Renal pelvis (tissue), 12 donors: ENCODE measurements at places on chromosomes 7 and 10. TPM values are rescaled to one million over a fixed set of nuclear protein-coding genes. Genes with fewer than 3 reads are reported as not detected.

Gene PRSS58
- polyA plus RNA-seq: not detected

Gene ADCY1
- polyA plus RNA-seq: 3.7 TPM

Gene ADARB2
- 0.62 TPM for polyA plus RNA-seq

Gene DNAJC9
- polyA plus RNA-seq: 37.2 TPM

Gene ELFN1
- polyA plus RNA-seq: 14.3 TPM

Gene CTNNA3
- 4.2 TPM for polyA plus RNA-seq

Gene WNT16
- not detected for polyA plus RNA-seq

DNA sequence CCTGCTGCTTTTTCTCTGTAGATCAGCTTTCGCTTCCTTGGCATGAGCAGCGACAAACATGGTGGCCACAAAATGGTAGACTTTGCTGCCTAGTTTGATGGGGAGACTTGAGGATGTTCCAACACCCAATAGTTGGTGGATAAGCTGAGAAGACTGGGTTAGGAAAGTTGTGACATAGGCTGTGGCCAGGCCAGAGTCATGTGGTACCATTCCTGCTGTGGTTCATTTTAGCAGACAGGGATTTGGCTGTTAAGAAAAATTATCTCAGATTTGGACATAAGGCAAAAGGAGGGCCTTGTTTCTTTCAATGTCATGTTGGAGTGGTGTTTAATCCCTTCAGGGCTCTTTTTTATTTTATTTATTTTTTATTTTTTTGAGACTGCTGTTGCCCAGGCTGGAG is 26.6 kb upstream of the FAM180A start:
- no peak for DNase-seq

GRCh38 chr10:57950442-57950974 is 317.2 kb downstream of the IPMK start:
- DNase-seq: no peak

- DNase-seq: no peak
Measured at GRCh38 chr7:28705350-28705749, 252.8 kb downstream of the TRIL start.

DNA sequence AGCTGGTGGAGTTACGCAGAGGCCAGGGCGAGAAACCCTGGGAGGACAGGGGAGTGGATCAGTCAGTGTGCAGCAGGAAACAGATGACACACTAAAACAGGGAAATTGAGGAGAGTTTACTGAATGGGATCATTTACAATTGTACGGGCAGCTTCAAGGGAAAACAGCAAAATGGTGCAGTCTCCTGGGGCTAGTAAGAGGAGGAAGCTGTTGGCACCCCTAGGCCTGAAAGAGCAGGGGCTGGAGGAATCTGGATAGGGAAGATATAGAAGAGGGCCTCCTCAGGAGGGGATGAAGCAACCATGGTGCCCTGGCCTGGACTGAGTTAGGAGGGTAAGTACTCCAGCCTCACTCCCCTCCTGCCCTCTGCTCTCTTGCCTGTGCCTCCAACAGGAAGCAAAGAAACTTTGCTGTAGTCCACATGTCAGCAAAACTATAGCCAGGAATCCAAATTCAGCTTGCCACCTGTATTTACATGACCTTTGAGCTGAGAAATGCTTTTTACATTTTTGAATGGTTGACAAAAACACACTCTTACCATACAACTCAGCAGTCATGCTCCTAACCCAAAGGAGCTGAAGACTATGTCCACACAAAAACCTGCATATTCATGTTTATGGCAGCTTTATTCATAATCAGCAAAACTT is 52.3 kb upstream of the OPN4 start:
- no peak for DNase-seq

- no peak for DNase-seq
Measured at GRCh38 chr10:76139431-76139830, 708.0 kb downstream of the LRMDA start.

DNA sequence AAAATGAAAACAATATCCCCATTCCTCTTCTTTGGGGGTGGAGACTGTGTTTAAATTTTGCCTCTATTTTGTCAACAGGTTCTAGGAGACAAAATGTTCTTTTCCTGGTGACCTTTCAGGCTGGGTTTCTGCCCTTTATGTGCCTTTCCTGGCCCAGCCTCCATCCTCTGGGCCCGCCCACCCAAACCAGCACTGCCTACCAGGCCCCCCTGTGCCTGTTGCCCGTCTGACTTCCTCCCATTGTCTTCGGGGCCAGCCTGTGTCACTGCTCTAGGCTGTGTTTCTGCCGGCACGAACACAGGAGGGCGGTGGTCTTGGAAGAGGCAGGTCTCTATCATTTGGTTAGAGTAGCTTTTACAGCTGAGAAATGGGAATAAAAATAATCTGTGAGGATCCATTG is 13.9 kb downstream of the TSPAN14 start:
- no peak for DNase-seq

DNA sequence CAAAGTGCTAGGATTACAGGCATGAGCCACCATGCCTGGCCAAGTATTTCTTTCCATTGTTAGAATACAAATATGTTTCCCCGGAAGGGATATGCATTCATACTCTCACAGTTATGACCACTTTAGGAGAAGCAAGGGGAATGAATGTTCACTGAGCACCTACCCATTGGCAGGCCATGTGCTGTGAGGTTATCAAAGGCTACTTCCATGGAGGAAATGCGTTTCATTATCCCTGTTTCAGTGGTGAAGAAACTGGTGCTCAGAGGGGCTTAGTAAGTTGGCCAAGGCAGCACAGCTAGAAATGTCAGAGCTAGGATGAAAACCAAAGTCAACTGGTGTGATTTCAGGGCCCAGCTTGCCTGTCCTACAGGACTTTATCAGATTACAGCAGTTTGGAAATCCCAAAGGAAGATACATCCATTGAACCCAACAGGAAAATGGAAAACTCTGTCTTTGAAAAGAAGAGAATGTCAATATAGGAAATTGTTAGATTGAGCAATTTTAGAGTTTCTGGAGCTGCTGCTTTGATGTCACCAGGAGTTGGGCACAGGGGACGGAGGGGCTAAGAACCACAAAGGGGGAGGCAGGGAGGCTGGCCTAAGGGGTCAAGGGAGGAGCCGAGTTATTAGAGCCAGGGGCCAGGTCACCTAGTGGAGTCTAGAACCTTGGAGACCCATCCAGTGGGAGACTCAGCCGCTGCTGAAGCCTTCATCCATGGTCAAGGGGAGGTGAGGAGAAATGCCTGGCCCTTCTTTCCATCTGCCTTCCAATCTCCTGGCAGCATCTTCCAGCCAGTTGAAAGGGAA is 319.8 kb downstream of the FRMD4A start:
- no peak for DNase-seq

DNA sequence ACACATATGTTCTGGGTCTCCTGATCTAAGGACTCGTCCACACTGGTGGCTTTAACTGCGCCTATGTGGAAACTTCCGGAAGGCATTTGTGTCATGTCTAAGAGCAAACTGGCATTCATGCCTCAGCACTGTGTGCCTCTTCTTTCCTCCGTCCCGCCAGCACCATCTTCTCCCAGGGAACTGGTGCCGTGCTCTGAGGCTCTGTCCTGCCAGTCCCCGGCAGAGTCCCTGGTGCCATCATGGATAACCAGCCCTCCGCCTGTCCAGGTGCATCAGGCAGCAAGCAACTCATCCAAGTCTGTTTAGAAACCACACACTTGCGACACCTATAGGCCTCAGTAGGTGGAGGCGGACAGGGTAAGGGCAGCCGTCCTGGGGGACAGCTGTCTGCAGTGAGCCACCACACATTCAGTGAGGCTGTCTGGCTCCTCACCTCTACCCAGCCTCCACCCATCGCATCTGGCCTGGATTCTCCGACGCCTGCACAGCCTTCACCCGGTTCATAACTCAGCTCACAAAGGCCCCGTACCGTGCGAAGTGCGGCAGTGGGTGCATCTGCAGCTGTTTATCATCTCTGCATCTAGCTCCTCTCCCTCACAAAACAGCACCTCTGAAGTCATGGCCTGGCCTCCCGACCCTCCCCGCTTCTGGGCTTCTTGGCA is 162.7 kb downstream of the DIP2C start:
- DNase-seq: no peak

DNA sequence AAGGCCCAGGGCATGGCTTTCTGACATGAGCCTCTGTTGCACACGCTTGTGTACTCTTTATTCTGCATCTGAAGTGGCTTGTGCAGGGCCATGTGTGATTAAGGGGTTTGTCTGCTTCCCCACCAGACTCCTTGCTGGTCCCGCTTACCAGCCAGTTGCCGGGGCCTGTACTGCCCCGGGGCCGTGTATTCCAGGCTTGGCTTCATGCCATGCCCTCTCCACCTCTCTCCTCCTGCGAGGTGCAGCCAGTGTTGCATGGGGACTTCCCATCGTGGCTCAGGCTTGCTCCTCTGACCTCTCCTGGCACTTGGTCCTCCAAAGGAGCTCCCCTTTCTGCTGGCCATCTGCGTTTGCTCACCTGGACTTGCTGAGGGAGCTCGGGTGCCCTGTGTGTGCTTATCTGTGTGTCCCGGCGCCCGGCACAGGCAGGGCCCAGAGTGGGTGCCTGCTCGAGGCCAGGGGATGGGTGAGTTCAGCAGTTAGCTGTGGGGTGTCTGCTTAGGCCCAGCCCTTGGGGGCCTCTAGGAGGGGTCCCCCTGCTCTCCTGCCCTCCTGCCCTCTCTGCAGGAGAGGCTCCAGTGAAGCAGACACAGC is 11.0 kb upstream of the C10orf143 start:
- no peak for DNase-seq

DNA sequence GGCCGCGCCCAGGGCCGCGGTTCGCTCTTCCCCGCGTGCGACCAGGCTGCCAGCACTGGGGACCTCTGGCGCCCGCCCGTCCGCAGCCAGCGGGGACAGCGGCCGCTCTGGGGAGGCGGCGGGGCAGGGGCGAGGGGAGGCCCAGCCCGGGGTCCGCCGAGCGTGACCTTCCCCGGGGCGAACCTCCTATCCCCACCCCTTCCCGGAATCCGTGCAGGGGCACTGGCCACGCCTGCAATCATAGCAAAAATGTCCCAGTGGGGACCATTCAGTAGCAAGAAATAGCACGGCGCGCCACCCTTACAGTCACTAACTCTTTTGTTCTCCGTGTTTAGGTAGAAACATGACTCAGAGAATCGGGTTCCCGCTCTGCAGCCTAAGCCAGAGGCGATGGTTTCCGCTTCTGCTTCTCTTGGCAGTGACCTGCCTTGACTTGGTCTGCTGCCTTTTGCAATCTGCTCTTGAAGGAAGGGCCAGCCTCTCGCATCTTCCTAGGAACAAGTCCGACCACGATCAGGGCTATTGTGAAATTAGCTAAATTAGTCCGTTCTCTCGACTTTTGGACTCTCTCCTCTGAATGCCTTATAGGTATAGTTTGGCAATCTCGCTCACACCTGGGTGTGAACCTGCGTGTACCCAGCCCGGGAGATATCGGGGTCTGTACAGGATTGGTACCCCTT is 79.3 kb upstream of the ACBD5 start:
- peak; percentile 53 for DNase-seq

- no peak for DNase-seq
Measured at GRCh38 chr7:99366646-99367045, 7.9 kb upstream of the ARPC1B start.

GRCh38 chr10:132627666-132628531 is 90.3 kb downstream of the INPP5A start:
- DNase-seq: no peak

- DNase-seq: no peak
Measured at GRCh38 chr10:119394657-119395279, 147.8 kb downstream of the RGS10 start.

- DNase-seq: no peak
Measured at GRCh38 chr7:19119870-19120486, 2.5 kb upstream of the TWIST1 start.

- no peak for DNase-seq
Measured at GRCh38 chr10:89516149-89516832, 19.1 kb downstream of the SLC16A12 start.

DNA sequence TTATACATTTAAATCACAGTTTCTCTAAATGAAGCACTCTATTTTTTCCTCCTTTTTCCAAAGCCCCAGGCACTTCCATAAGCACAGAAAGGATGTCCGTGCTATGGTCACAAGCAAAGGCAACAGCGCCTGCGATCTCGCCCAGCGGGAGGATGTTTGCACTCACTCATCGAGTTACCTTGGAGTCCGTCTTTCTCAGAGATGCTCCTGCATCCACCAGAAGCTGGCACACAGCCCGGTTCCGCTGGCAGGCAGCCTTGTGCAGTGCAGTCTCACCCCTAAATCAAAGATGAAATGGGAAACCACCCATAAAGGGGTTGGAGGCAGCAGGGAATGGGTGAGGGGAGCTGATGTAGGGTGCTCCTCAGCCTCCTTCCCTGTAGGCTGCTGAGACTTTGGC is 51.9 kb upstream of the PTN start:
- no peak for DNase-seq

DNA sequence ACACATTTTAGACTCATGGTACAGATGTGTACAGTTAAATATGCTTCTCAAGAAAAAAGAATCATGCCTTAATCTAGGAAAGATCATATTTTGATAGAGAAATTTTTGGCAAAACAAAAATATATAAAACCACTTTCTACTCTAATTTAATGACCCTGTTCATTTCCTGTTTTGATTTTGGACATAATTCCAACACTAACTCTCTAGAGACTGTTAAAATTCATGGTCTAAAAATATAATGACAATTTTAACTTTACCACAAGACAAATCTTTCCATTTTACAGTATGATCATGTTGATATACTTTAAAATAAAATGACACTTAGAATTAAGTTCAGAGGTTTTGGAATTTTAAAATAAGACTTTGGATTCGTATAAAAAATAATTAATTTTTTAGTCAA is 45.2 kb downstream of the PRKG1 start:
- no peak for DNase-seq

DNA sequence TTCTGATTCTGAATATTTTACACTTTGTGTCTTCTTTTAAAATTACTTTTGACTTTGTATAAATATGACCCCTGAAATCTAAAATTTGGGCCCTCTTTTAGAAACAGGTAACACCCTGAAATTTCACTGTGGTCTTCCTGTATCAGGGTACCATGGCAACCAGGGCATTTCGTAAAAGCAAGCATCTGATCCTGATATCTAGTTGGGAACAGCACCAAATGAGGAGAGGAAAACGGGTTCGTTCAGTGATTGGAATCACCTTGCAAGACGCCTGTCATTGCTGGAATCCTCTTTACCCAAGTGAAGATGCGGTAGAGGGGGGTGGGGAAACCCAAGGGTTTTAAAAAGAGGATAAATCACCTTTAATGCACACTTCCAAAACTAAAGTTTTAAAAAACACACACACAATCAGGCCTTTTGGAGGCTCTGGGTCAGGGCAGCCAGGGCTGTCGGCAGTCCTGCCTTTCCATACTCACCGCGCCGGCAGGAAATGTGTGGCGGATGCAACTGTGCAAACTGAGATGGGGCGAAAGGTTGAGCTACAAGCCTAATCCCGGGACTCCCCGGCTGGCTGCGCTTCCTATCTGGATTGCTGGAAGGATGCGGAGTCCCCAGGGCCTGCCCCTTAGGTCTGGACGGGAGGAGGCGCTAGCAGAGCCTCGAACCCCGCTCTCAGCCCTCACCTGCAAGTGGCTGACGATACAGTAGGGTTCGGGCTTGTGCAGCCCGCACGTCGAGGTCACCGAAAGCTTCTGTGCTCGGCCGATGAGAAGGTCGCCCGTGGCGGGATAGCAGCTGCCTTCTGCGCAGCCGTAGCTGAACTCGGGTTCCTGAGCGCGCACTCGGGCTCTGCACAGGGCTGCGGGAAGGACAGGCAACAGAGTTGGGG is 1.8 kb downstream of the LAMB1 start:
- DNase-seq: no peak

GRCh38 chr10:99875473-99875872 is 93.0 kb downstream of the ABCC2 start:
- DNase-seq: no peak
